ENCODE measurements at places on chromosomes 2 and 18. TPM values are rescaled to one million over a fixed set of nuclear protein-coding genes. Genes with fewer than 3 reads are reported as not detected.

- no peak for DNase-seq
Measured at GRCh38 chr2:171460537-171460936, 26.5 kb downstream of the DCAF17 start.

DNA sequence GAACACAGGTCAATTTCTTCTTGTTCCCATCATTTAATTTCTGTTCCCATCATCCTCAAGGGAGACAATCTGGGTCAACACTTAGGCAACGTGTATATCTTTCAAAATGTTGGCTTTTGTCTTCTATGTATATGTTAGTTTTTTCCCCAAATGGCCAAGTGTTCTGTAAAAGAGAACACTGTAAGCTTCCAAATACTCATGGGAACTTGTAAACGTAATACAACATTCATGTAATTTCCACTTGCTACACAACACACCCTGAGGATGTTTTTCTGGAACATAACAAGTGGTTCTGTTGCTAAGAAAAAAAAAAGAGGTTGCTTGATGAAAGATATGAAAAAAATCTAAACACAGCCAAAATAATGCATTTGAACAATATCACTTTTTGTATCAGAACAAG is 149.1 kb downstream of the ATAD2B start:
- DNase-seq: no peak

SPRED2 gene
- 20.4 TPM for total RNA-seq

- DNase-seq: peak; percentile 78
Measured at GRCh38 chr2:100178085-100178788, 35.8 kb upstream of the AFF3 start.

MC4R gene
- not detected for total RNA-seq

ST8SIA5 gene
- not detected for total RNA-seq

FEZ2 gene
- total RNA-seq: 104 TPM

UCN gene
- 6.8 TPM for total RNA-seq

DNA sequence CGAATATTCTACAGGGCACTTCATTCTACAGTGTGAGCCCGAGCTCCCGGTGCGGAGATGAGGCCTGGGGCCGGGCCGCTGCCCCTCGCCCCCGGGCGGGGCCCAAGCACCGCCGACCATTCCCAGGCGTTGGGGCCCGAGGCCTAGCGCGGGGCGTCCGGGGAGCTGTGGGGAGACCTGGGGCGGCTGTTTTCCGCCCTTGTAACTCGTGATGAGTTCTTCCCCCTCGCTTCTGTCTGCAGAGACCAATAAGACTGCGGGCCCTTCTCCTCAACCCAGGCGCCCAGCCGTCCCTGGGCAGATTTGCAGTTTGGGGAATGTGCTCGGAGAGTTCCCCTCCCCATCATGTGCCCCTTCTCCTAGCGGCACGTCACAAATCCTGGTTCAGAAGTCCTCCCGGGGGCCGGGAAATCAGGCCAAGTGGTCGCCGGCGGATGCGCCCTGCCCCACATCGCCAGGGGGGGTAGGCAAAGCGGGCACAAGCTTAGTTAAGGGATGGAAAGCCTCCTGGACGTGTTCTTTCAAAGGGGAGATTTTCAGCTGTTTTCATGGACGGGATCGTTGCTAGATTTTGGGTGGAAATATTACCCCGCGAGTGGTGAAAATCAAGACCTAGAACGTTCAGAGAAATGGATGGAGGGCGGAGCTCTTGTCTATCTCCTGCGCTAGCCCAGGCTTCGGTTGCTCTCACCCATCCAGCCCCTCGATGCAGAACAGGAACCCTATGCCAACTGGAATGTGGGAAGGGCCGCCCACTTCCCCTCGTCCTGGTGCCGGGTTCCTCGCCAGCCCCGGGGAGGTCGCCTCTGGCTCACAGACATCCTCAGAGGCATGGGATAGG is 18.8 kb upstream of the HAAO start:
- no peak for DNase-seq

Data from NCI-H460 (cell line).